A673 (cell line): ENCODE measurements at places on chromosomes 1 and 21. TPM values are rescaled to one million over a fixed set of nuclear protein-coding genes. Genes with fewer than 3 reads are reported as not detected.

Gene AIM2
- total RNA-seq = not detected in 2 replicates

Gene ERI3
- total RNA-seq = 95.4 and 97.9 TPM in 2 replicates

Gene HSF2BP
- 2.4 and 3.0 TPM in 2 replicates for total RNA-seq

Gene PI4KB
- total RNA-seq = 62.1 and 62.8 TPM in 2 replicates

Gene GCLM
- 27.5 and 34.4 TPM in 2 replicates for total RNA-seq
